ENCODE measurements at places on chromosomes 16 and 17.
A peak's percentile ranks its signal among the peaks of the same experiment; 100 is the strongest.

DNA sequence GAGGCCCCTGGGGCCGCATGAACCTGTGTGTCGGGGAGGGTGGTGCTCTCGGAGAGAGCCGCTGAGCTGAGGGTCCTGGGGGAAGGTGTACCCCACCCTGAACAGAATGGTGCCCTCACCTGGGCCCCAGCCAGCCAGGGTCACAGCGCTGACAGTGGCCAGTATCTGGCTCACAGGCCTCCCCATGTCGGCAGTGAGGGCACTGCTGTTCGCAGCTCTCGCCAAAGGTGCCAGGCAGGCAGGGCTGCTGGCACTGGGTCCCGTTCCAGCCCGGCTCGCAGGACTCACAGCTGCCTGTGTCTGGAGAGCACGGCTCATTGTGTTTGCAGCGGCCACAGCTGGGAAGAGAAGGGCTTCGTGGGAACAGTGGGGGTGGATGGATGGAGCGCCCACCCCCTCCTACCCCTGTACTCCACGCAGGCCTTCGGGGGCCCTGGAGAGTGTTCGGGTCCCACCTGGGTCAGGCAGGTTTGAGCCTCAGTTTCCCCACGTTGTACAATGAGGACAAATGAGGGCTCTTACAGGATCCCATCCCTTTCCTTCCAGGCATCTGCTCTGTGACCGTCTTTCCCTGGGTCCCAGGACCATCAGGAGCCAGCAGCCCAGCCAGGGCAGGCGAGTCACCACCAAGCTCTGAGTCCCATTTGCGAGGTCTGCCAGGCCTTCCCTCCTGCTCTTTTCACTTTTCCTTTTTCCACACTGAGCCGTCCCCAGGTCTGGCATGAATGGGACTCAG, 5.0 kb downstream of the SCARF1 start:
- DNase-seq, result no peak

GRCh38 chr16:57669476-57670162, 1.5 kb downstream of the ADGRG3 start:
- DNase-seq, result no peak

- DNase-seq, result no peak
Observed at GRCh38 chr17:80851277-80851925, 140.2 kb upstream of the CHMP6 start.

GRCh38 chr16:4021070-4021779, 95.0 kb downstream of the ADCY9 start:
- peak; percentile 79 for DNase-seq

DNA sequence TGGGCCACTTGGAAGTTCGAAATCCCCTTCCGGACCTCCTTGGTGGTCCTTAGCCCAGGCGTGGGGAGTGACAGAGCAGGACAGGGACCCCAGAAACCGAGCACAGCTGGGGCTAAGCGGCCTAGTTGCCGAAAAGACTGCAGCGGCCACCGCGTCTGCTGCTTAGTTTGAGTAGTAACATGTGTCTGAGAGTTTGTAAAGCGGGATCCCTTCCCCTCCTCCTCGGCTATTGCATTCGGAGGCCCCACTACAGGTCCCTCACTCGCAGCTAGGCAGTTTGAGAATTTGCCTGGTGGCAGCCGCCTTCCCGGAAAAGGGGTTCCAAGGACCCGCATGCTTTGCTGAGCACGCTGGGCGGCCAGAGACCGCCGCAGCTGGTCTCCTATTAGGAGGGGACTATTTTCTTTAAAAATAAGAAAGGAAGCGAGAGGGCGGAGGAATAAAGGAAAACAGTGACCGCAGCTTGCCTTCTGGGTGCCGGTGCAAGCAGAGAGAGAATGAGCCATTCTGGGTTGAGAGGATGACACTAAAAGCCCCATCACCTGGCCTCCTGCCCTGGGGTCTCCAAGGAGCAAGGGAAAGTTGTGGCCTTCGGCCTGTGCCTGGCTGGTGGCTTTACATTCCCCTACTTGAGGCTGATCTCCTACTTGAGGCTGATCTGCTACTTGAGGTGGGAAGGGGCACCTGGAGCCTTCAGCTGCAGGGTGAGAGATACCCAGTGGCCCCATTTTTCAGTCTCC, 1.1 kb upstream of the HOXB5 start:
- DNase-seq, result no peak

DNA sequence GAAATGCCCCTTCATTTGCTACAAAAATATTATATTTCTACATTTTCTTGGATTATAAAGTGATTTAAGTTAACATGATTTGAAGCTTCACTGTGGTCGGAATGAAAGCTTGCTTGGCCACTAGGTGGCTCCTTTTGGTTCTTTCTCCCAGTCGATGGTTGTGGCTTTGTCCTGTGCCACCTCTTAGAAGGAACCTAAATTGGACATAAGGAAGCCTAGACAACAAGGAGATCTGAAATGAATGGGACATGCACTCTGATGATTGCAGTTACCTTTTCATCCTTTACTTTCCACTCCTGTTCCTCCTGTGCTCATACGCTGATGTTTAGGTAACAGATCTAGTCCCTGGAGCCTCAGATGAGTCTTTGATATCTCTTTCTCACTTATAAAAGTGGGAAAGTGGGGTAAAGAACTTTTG, 39.2 kb downstream of the FTO start:
- no peak for DNase-seq

DNA sequence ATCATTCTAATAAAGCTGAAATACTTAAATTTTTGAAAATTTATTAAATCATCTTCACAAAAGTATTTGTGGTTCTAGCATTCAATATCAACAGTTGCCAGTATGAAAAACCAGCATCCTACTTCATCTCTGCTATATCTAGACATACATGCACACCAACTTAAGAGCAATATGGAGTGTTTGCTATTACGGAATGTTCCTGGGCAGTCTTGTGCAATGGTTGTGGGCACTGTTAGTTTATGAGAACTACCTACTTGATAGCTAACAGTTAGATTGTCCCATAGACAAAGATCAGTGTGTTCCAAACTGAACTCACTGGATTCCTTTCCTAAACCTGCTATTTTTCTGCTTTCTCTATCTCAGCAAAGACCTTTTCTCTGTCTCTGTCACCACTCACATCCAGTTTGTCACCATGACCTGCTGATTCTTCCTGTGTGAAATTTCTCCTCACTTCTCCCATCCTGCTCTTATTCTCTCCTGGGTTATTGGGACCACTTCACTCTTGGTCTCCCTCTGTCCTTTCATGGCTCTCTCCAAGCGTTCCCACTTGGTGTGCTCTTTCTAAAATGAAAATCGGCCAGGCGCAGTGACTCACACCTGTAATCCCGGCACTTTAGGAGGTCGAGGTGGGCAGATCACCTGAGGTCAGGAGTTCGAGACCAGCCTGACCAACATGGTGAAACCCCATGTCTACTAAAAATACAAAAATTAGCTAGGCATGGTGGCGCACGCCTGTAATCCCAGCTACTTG, 27.7 kb downstream of the CNTROB start:
- DNase-seq, result no peak

GRCh38 chr17:32558997-32559650, 72.3 kb downstream of the CDK5R1 start:
- DNase-seq, result no peak

DNA sequence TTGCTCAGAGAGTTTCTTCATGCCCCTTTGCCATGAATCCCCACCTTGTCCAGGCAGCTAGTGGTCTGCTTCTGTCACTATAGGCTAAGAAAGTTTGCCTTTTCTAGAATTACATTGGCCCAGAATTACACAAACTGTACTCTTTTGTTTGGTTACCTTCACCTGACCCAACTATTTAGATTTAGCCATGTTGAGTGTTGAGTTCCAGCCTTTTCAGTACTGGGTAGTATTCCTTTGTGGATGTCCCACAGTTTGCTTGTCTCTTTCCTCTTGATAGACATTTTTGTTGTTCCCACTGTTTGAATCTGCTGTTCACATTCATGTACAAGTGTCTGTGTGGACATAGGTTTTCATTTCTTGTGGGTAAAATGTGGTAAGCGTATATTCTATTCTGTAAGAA, 22.3 kb downstream of the USP10 start:
- DNase-seq, result no peak

DNA sequence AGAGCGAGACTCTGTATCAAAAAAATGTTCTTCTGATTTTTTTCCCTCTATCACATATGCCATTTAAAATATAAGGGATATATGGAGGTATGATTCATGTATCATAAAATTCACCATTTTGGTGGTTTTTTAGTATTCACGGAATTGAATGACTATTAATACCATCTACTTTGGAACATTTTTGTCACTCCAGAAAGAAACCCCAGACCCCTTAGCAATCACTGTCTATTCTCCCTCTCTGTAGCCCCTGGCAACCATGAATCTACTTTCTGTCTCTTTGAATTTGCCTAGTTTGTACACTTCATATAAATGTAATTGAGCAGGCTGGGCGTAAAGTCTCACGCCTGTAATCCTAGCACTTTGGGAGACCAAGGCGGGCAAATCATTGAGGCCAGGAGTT, 75.9 kb downstream of the PRKCA start:
- no peak for DNase-seq

GRCh38 chr17:48055531-48056245, 7.5 kb downstream of the NFE2L1 start:
- DNase-seq, result no peak

DNA sequence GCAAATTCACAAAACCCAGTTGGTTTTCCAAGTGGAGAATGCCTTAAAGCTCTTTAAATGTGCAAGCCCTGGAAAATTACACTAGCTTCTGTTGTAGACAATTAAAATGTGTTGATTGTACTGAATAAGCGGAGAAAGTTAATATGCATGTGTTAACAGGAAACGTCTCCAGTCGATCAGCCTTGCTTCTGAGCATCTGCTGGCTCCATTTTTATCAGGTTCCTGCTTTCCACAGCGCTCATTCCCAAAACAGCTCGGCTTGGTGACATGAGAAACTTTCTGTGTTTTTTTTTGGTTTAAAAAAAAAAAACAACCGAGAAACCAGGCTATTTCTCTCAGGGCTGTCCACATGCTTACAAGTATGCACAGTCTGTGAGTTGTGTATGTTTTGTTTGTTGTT, 60.7 kb downstream of the VPS35L start:
- no peak for DNase-seq

Measured in NCI-H510A (cell line).